Right cardiac atrium (tissue), 5 donors: ENCODE measurements at places on chromosomes 11 and 22.

DNA sequence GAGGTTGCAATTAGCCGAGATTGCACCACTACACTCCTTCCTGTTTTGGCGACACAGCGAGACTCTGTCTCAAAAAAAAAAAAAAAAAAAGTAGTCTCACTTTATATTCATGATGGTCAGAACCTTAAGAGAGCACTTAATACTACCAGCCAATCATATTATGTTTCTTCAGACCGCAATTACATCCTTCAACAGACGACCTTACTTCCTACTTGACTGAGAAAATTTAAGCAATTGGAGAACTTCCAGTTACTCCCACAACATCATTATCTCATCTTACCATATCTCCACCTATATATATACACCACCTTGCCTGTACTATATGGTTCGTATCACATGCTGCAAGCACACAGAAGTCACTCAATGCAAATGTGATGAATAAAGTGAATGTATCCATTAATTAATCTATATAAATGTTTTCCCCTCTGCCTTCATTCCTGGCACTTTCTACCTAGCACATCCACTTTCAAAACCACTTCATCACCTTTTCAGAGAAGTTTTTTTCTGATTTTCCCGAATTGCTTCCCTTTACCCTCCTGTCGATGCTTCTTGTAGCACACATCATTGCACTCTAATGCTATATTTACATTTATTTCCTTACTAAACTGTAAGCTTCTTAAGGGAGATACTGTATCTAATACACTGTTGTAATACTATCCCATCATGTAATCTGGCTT, 13.8 kb downstream of the ATP5MG start:
- DNase-seq = no peak

DNA sequence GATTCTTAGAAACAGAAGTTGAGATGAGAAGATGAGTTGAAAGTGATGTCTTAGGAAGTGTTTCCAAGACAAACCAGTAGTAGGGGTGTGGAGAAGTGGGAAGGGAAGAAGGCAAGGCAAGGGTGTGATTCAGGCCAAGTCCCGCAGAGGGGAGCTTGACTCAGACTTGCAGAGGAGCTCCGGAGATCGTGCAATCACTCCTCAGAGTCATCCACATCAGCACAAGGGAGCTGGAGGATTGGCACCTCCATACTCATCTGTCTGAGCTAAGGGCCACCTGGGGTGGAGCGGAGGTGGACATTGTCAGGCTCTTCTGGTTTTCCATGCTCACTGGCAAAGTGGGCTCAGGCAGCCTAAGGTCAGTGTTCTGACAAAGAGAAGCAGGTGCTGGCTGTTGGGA, 44.4 kb downstream of the CHRDL2 start:
- peak; percentile 30 for DNase-seq

GRCh38 chr11:46122945-46123715, 1.9 kb upstream of the PHF21A start:
- DNase-seq = no peak

DNA sequence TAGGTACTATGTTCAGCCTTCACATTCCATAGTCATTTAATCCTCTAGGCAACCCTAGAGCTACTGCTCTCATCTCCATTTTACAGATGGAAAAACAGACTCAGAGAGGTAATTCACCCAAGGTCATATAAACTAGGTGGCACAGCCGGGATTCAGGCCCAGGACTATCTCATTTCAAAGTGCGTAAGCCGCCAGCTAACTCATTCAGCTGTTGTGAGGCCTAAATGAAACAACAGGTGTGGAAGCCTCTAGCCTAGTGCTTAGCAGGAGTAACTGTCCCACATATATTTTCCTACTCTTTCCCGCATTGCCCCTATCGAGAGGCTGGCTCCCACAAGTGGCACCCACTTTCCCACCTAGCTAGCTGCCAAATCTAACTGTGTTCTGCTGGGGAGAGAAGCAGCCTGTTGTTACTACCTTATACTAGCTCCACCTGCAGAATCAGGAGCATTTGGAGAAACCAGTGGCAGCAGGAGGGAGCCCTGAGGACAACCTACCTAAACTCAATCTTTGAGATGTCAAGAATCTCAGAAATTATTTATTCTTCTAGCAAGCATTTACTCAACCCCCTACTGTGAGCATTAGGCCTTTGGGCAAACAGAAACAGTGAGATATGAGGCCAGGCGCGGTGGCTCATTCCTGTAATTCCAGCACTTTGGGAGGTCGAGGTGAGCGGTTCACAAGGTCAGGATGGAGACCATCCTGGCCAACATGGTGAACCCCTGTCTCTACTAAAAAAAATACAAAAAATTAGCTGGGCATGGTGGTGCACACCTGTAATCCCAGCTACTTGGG, 20.9 kb downstream of the PRG3 start:
- no peak for DNase-seq

DNA sequence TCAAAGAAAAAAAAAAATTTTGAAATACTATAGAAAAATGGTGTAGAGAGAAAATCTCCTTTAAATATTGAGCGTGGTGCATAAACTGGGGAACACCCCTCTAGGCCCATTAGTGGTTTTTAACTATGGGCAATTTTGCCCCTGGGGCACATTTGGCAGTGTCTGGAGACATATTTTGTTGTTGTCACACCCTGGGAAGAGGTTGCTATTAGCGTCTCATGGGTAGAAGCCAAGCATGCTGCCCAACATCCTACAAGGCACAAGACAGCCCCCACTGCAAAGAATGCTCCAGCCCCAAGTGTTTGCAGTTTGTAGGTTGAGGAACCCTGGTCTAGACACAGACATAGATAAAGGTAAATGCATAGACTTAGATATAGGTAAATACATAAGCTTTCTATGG, 92.6 kb downstream of the KIAA1671 start:
- no peak for DNase-seq

DNA sequence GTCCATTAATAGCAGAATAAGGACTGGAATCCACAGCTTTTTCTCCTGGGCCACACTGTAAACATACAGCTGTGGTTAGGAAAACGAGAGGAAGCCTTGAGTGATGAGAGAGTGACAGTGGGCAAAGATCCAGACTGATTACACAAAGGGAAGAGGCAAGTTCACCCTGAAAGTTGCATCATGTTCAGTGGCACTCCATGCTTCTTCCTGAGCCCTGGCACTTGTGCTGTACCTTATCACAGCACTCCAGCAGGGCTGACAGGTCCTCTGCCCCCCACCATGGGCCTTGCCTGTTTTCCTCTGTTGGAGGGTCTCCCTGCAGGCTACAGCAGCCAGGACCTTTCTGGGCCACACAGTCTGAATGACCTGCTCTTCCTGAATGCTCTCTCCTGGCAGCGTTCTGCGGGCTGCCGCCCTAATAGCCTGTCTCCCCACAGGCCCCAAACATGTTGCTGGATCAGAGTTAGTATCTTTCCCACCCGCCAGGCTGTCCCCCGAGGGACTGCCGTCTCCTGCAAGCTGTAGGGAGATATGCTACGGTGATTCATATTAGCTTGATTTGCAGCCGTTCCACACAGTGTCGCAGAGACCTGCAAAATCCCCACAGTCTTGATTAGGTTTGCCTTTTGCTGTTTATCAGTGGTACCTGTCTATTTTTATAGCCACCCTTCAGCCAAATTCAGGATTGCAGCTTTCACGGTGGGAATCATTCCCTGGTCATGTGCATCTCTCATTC, 60.2 kb downstream of the NTM start:
- no peak for DNase-seq

- DNase-seq = no peak
These were observed 15.1 kb upstream of the CAPRIN1 start for GRCh38 chr11:34036456-34036855.

DNA sequence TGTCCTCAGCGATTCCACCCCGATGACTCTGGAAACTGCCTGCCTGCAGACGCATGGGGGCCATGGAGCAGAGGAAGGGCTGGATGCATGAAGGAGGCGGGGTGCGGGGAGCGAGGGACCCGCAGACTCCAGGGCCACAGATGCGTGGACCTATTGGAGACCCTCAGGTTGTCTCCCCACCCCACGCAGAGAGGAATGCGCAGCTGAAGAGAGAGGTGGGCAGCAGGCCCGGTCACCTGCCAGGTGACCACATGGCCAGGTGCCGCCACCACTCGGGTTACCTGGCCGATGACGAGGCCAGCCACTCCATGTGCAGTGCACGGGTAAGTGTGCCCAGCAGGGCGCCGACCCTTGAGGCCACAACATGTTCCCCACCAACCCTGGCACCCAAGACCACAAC, 371 bp downstream of the CCDC116 start:
- DNase-seq = no peak

DNA sequence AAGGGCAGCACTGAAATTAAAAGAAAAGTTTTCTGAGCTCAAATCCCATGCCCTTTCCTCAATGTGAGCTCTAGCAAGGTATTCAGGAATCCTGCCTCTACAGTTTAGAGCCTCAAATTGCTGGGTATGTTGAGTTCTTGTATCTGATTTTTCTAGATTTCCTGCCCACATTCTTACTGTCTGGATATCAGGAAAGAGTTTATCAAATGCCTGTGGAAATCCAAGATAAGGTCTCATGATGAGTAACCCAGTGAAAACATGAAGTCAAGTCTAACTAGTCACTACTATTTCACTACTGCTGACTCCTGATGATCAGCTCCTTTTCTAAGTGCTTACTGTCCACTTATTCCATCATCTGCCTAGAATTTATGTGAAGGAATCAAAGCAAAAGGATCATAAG, 29.8 kb downstream of the LIMK2 start:
- DNase-seq = no peak

DNA sequence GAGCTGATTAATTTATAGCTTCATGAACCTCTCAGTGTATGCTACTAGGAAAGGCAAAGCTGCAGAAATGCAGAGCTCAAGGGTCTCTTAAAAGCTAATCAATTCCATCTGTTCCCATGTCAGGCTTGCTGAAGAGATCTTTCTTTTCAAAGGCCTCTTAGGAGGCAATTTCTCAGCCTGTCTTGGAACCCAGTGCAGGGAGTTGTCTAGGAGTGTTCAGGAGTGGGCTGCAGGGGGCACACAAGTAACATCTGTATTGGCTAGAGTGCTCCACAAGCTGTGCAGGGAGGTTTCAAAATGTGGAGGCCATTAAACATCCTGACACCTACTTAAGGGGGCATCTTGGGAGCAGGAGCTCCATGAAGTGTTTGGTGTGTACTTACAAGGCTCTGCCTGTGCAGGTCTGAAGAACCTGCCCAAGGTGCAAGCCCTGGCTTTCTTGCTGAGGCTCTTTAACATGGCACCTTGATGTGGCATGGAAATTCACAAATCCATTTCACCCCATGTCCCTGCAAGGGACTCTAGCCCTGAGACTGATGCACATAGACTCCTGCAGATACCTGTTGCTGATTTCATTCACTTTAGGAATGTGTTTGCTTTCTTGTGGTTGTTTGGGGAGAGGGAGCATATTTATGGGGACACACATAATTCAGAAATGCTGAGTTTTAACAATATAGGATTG, 134.7 kb downstream of the ME3 start:
- no peak for DNase-seq

DNA sequence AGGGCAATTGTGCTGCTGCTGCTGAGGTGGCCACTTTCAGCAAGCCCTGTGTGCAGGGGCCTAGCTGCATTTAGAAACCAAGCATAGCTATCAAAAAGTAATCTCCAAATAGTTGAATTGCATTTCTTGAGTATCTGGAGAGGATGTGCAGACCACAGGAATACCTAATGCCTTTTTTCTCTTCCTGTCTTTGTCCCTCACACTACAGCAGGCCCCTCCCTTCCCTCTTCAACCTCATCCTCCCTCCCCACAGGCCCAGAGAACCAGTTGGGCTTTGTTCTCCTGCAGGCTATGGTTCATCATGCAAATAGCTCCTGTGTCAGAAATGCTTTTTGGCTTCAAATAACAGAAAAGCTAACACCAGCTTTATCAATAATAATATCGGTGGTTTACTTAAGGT, 47.7 kb downstream of the DKK3 start:
- no peak for DNase-seq

DNA sequence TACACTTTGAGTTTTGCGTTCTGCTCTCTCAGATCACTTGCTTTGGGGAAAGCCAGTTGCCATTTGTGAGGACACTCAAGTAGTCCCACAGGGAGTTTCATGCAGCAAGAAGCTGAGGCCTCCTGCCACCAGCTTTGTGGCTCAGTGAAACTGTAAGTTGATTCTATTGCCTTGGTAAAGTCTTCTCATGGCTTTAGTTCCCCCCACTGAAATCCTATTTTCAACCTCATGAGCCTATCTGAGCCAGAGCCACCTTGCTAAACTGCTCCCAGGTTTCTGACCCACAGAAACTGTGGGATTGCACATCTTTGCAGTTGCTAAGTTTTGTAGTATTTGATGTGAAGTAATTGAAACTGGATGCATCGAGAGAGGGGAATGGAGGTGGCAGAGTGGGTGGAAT, 85.4 kb upstream of the TOP3B start:
- DNase-seq = no peak

DNA sequence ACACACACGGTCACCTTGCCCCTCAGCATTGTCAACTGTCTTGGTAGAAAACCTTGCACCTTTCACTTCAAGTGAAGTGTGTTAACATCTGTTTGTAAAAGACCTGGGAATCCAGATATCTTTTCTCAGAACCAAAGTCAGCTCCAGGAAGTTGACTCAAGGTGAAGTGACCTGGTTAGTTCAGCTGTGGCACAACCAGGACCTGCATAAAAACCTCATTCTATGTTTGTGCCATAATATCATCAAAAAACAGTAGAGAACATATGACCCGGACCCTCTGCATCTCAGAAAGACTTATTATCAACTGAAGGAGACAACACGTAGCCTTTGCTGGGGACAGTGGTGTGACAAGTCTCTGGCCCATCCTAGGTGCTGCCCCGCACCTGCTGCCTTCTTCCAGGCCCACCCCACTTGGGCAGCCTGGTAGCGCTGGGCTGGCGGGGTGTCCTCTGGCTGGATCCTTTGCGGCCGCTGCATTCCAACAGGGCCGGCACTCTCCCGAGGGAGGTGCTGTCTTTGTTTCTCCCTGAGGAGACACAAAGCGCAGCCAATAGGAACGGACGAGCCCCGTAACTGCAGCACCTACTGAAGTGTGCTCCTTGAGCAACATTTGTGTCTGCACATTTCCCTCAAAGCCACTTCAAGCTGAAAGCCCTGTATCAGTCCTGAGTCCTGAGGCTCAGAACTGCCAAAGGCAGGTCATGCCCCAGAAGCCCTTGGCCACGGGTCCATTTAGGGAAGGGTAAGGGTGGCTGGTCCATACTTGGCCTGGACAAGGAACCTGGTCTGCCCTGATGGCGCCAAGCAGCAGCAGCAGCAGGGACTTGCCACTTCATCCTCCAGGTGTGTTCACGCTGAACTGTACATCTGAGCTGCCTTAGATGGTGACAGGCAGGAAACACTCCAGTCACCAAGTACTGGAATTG, 25.2 kb downstream of the LRRC74B start:
- DNase-seq = no peak

- no peak for DNase-seq
These were observed 10.6 kb downstream of the PLET1 start for GRCh38 chr11:112249871-112250610.

- DNase-seq = no peak
These were observed 59.0 kb downstream of the ST14 start for GRCh38 chr11:130218501-130219070.

DNA sequence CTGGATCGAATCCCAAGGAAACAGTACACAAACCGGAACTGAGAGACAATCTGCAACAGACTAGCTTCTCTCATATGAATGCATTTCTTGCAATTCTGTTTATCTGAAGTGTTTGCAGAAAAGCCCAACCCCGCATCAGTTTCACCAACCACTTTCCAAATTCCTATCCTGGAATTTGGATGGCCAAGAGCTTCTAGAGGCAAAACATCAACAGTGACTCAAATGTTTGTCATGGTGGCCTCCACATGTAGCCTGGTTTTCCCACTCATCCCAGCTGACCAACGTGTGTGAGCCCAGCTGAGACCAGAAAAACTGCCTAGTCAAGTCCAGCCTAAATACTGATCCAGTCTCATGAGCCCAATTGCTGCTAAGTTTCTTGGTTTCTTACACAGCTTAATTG, 8.3 kb upstream of the MIEF1 start:
- DNase-seq = peak; percentile 1
